ENCODE measurements at places on chromosomes 12 and 14. TPM values are rescaled to one million over a fixed set of nuclear protein-coding genes. Genes with fewer than 3 reads are reported as not detected.

The NUAK1 gene
- polyA plus RNA-seq: 0.02 TPM

The GALNT16 gene
- not detected for polyA plus RNA-seq

The GPR65 gene
- polyA plus RNA-seq: 62.2 TPM

The DBX2 gene
- polyA plus RNA-seq: not detected

The OR4N2 gene
- not detected for polyA plus RNA-seq

The ASCL1 gene
- not detected for polyA plus RNA-seq

The DNAH10 gene
- polyA plus RNA-seq: 0.02 TPM

The GLI1 gene
- polyA plus RNA-seq: 0.33 TPM

The ISCU gene
- 159 TPM for polyA plus RNA-seq

GRCh38 chr12:57810450-57810849, 8.1 kb downstream of the AVIL start:
- no peak for DNase-seq

DNA sequence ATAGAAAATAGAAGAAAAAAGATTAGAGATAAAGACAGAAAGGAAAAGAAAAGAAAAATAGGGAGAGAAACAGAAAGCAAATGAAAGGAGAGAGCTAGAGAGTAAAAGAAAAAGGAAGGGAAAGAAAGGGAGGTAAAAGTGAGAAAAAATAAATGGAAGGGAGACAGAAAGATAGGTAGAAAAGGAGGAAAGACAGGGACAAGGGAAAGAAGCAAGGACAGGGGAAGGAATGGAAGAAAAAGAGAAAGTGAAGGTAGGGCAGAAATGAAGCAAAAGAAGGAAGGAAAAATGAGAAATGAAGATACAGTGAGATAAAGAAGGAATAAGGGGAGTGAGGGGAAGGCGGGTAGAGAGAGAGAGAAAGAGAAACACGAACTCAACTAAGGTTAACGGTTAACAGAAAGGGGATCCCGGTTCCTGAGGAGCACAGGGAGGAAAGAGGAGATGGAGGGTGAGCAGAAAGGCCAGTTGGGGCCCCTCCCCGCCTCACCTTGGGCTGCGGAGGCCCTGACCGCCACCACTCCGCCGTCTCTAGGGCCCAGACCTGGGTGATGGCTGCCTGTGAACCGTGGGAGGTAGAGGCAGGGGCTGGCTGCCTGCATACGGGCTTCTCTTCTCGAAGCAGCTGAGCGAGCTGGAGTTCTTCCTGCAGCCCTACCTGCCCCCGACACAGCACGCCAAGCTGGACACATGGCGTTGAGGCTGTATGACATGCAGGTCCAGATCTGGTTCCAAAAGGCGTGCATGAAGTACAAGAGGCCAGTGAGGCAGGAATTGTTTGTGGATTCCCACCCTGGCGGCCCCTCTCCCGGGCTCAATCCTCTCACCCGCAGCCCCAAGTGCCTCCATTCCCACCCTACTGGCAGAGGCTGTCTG, 59.5 kb downstream of the SMUG1 start:
- DNase-seq: no peak

GRCh38 chr12:64320611-64321010, 69.9 kb downstream of the C12orf56 start:
- no peak for DNase-seq

- no peak for DNase-seq
Measured at GRCh38 chr12:63989301-63989845, 144.9 kb downstream of the SRGAP1 start.

GRCh38 chr14:95901054-95901453, 24.4 kb downstream of the TUNAR start:
- no peak for DNase-seq

DNA sequence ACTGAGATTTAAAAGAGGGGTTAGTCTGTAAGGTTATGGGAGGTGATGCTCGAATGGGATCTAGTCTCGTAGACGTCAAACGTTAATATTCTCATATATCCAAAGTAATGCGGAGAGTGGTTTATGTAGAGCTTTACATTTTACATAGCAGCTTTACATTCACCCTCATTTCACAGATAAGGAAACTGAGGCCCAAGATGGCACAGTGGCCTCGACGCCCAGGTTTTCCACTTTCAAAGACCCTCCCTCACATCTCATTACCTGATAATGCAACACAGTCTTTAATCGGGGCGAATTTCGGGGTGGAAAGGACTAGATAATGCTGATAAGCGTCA, 450 bp upstream of the TDG start:
- no peak for DNase-seq

- no peak for DNase-seq
Measured at GRCh38 chr12:26001530-26001929, 43.0 kb downstream of the RASSF8 start.

- DNase-seq: no peak
Measured at GRCh38 chr12:94813314-94813713, 163.0 kb upstream of the TMCC3 start.

DNA sequence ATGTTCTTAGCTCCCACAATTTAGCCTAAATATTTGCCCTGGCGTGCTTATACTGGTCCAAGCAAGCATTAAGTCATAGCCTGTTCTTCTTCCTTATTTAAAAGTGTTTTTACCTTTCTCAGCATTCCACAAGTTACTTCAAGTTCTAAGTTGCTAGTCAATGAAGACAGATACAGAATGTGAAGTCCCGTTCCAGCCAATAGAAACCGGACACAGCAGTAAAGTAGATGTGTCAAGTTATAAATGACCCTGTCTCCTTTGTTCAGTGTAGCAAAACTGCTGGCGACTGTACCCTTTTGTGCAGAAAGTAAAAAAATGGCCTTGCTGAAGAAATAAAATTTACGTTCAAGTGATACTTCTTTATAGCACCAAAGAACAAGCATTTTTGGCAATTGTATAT, 3.9 kb downstream of the SNAPC1 start:
- no peak for DNase-seq

- no peak for DNase-seq
Measured at GRCh38 chr14:100096656-100097055, 31.4 kb downstream of the EVL start.

GRCh38 chr14:30156571-30156970, 228.9 kb upstream of the PRKD1 start:
- DNase-seq: no peak

DNA sequence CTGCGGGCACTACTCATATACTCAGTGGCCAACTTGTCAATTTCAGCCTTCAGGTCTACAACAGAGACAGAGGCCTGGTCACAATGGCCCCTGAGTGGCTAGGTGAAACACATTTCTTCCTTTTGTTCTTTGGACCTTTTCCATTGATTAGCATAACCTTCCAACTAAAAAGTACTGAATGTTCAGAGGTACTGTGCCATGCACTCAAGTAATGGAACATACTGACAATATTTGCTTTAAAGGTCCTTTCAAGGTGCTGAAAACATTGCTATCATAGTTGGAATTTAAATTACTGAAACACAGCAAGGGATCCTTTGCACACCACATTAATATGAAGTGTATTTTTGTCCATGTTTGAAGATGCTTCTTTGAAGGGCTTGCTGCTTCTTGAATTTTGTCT, 6.1 kb upstream of the ACRBP start:
- no peak for DNase-seq

GRCh38 chr12:99057670-99058069, 412.6 kb downstream of the APAF1 start:
- no peak for DNase-seq

DNA sequence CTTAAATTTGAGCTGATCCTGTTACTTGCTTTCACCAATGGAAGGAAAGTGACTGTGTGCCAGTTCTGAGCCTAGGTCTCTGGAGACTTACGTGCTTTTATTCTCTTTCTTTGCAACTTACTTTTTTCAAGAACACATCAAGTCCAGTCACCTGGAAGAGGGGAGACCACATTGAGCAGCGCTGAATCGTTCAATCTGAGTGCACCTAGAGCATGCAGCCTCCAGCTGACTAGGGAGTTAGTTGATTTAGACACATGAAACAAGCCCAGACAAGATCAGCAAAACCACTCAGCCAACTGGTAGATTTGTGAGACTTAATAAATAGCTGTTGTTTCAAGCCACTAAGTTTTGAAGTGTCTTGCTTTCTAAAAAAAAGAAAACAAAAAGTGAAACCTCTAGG, 1014.8 kb upstream of the FBXO33 start:
- DNase-seq: no peak
